ENCODE measurements at places on chromosomes 7 and 10.

DNA sequence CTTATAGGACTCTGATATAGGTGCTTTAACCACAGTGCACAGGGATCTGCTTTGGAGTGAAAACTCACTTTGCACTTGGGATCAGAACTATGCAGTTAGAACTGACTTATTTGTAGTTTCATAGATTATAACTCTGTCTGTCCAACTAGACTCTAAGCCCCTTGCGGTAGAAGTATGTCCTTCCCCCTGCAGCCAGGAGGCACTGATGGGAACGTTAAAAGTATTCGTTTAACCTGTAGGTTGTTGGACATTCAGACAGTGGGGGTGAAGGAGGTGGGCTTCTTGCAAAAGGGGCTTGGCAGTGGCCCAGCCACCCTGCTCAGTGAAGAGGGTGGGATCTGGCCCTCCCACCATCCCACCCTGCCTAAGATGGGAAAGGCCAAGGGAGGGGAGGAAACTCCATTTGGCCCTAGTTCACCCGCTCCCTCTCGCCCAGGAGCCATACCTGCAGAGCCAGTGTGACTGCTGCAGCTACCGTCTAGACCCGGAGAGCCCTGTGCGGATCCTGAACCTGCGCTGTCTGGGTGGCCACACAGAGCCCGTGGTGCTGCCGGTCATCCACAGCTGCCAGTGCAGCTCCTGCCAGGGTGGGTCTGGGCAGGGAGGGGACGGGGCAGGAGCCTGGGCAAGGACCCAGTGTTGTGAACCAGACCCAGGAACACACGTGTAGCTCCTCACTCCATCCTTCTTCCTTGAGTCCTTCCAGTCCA, 5.7 kb upstream of the ZNF862 start:
- no peaks in the 10 kb centered on the region for H3K36me3 ChIP-seq
- no peaks in the 10 kb centered on the region for H3K27me3 ChIP-seq
- H3K4me3 ChIP-seq, result no peak overlapping the region

DNA sequence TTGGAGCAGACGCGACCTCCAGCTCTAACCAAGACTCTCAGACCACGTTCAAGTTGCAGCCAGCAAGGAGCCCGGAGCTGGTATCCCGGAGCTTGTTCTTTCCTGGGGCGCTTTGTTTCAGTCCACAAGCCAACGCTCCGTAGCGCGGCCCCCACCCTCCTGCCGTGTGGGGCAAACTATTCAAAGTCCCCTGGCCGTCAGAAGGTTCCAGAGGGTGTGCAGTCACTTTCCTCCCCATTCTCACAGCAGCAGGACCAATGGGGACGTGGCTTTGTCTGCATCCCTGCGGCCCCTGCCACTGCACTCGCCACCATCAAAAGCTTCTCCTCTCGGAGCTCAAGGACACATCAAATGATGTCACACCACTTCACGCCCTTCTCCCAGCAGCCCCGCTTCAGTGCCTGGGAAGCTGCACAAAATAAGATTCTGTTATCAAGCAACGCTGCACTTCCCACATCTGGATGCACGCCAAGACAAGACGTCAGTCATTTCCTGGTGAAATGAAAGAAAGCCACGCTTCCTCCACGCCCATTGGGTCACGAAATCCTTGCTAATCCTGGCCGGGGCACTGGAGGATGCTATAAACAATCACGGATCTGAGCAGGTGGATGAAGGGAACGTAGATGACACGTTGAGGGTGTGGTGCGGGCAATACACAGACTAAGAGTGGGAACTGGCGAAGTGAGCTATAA, 348.2 kb downstream of the PTPRN2 start:
- no peaks in the 10 kb centered on the region for H3K27me3 ChIP-seq
- no peak overlapping the region for H3K4me3 ChIP-seq
- no peaks in the 10 kb centered on the region for H3K4me1 ChIP-seq
- no peak for DNase-seq
- H3K36me3 ChIP-seq, result no peaks in the 10 kb centered on the region
- no peak overlapping the region for H3K27ac ChIP-seq

- no peak overlapping the region for H3K4me3 ChIP-seq
- H3K36me3 ChIP-seq, result no peaks in the 10 kb centered on the region
- H3K27ac ChIP-seq, result no peak overlapping the region
Observed at GRCh38 chr7:29217113-29217512, 22.5 kb downstream of the CHN2 start.

DNA sequence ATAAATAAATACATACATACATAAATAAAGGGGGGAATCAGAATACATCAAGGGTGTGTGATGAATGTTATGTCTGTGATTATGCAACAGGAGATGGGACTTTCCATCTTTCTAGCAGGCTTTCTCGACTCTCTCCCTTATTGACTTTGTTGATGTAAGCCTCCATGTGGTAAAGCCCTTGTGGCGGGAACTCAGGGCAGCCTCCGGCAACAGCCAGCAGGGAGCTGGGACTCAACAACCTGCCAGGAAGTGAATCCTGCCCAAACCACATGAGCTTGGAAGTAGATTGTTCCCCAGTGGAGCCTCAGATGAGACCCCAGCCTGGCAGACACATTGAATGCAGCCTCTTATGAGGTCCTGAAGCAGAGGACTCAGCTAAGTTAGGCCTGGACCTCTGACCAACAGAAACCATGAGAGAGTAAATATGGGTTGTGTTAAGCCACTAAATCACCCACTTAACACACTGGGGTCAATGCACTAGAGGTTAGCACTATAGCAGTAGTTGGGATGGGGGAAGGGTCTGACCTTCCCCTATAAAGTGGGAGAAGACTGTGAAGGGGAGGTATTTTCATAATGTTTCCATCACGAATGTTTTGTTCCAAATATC, 104.0 kb downstream of the JCAD start:
- H3K36me3 ChIP-seq, result no peaks in the 10 kb centered on the region
- DNase-seq, result no peak
- H3K27me3 ChIP-seq, result no peaks in the 10 kb centered on the region
- no peak overlapping the region for H3K27ac ChIP-seq
- H3K4me1 ChIP-seq, result peaks cover 49% of the 10 kb centered on the region

DNA sequence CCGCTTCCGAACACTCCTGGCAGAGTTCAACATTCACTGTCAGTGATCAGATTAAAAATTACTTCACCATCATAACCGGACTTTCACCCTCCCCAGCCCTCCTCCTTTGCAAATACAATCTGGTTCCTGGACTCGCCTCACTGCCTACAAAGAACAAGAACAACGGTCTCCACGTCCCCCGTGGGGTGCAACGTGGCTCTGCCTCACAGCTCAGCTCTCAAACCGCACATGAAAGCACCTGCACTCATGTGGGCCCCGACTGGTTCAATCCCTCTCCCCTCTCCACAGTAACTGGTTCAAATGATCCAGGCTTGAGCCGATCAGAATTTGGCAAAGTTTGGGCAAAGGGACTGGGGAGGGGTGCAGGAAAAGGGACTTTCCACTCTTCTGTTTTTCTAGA, 21.0 kb downstream of the ASB13 start:
- no peak overlapping the region for H3K4me3 ChIP-seq
- H3K27ac ChIP-seq, result peak overlapping the region; percentile 53
- H3K27me3 ChIP-seq, result no peaks in the 10 kb centered on the region

GRCh38 chr10:117322260-117322659, 53.0 kb downstream of the PDZD8 start:
- H3K36me3 ChIP-seq, result no peaks in the 10 kb centered on the region
- H3K4me1 ChIP-seq, result no peaks in the 10 kb centered on the region
- no peaks in the 10 kb centered on the region for H3K27me3 ChIP-seq
- no peak overlapping the region for H3K4me3 ChIP-seq
- no peak overlapping the region for H3K27ac ChIP-seq

DNA sequence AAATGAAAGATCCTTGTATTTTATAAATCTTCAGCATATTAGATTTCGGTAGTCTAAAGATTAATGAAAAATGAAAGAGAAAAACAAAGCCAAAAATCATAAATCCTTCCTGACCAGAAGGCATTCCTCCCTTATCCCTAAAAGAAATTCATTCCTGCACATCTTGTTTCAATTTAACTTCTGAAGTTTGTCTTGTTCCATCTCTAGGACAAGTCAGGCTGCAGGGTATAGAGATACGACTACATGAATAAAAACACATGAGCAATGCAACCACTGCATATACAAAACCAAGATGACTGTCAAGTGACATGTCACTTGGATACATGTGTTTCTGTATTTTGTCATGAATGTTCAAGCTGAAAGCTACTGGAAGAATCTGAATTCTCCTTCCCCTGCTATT, 214.9 kb downstream of the JAZF1 start:
- no peak for DNase-seq
- no peaks in the 10 kb centered on the region for H3K36me3 ChIP-seq

GRCh38 chr7:136294977-136295376, 317.8 kb upstream of the MTPN start:
- H3K27me3 ChIP-seq, result no peaks in the 10 kb centered on the region
- no peak overlapping the region for H3K27ac ChIP-seq
- no peak overlapping the region for H3K4me3 ChIP-seq

GRCh38 chr7:132708470-132708869, 132.2 kb upstream of the PLXNA4 start:
- no peak overlapping the region for H3K27ac ChIP-seq
- no peak overlapping the region for H3K4me3 ChIP-seq
- H3K27me3 ChIP-seq, result no peaks in the 10 kb centered on the region
- no peak for DNase-seq

- H3K27me3 ChIP-seq, result no peaks in the 10 kb centered on the region
- H3K27ac ChIP-seq, result no peak overlapping the region
- no peak for DNase-seq
- no peaks in the 10 kb centered on the region for H3K36me3 ChIP-seq
- no peaks in the 10 kb centered on the region for H3K4me1 ChIP-seq
Observed at GRCh38 chr10:4602764-4603491, 223.1 kb upstream of the AKR1E2 start.

- no peak overlapping the region for H3K4me3 ChIP-seq
- no peaks in the 10 kb centered on the region for H3K27me3 ChIP-seq
- H3K27ac ChIP-seq, result no peak overlapping the region
- H3K36me3 ChIP-seq, result no peaks in the 10 kb centered on the region
- H3K4me1 ChIP-seq, result no peaks in the 10 kb centered on the region
- no peak for DNase-seq
Observed at GRCh38 chr10:129743738-129744133, 220.3 kb downstream of the EBF3 start.

DNA sequence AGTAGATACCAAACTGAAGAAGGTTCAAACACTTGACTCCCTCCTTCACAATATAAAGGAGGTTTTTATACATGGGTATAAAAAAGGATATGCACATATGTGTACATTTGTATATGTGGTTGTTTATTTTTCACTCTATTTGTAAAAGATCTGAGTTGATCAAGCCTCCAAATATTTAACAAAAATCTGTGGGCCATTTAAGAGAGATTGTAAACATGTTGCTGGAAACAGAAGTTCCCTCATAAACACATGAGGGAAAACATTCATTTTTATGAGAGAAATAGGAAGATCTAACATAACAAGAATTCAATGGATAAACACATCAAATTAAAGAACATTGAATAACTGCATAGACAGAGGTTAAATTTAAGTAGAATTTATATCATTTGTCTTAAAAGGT, 81.7 kb downstream of the COL28A1 start:
- no peaks in the 10 kb centered on the region for H3K27me3 ChIP-seq
- H3K36me3 ChIP-seq, result no peaks in the 10 kb centered on the region
- DNase-seq, result no peak
- no peak overlapping the region for H3K27ac ChIP-seq
- H3K4me1 ChIP-seq, result no peaks in the 10 kb centered on the region

DNA sequence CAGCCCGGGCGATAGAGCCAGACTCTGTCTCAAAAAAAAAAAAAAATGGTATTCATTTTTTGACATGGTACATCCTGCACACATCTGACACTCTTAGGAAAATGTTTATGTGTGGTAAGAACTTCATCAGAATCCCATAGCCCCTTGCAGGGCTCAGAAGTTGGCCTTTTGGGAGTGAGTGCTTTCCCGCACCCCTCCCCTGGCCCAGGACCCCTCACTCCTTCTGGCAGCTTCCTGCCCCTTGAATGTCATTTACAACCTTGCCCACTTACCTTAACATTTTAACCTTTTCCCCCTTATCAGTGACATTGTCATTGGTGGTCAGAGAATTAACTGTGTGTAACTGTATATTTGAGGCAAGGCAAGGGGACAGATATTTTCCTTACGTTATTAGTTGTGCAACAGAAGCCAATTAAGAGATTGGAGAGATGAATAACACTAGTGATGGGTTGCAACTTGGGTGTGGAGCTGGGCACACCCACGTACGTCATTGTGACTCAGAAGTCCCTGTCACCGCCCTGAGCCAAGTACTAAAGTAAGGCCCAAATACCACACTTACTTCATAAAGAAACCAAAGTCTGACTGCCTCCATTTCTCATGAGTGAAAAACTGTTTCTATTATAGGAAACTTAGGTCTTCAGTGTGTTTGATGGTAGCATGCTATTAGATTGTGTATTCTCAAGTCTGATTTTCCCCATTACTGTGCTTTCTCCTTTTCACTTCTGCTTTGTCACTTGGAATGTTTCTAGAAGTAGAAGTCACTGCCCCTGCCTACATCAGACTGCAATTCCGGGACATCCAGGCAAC, 31.6 kb downstream of the OGDH start:
- H3K4me1 ChIP-seq, result peaks cover 48% of the 10 kb centered on the region
- H3K27me3 ChIP-seq, result no peaks in the 10 kb centered on the region
- no peak for DNase-seq
- H3K4me3 ChIP-seq, result no peak overlapping the region

GRCh38 chr7:3634396-3634795, 333.3 kb downstream of the SDK1 start:
- H3K36me3 ChIP-seq, result no peaks in the 10 kb centered on the region
- peak overlapping the region; percentile 66 for H3K27ac ChIP-seq
- peaks cover 31% of the 10 kb centered on the region for H3K4me1 ChIP-seq

- peak overlapping the region; percentile 63 for H3K4me3 ChIP-seq
- peak overlapping the region; percentile 20 for H3K27ac ChIP-seq
- H3K27me3 ChIP-seq, result no peaks in the 10 kb centered on the region
- no peaks in the 10 kb centered on the region for H3K36me3 ChIP-seq
Observed at GRCh38 chr10:6140965-6141295, 52.1 kb downstream of the RBM17 start.

DNA sequence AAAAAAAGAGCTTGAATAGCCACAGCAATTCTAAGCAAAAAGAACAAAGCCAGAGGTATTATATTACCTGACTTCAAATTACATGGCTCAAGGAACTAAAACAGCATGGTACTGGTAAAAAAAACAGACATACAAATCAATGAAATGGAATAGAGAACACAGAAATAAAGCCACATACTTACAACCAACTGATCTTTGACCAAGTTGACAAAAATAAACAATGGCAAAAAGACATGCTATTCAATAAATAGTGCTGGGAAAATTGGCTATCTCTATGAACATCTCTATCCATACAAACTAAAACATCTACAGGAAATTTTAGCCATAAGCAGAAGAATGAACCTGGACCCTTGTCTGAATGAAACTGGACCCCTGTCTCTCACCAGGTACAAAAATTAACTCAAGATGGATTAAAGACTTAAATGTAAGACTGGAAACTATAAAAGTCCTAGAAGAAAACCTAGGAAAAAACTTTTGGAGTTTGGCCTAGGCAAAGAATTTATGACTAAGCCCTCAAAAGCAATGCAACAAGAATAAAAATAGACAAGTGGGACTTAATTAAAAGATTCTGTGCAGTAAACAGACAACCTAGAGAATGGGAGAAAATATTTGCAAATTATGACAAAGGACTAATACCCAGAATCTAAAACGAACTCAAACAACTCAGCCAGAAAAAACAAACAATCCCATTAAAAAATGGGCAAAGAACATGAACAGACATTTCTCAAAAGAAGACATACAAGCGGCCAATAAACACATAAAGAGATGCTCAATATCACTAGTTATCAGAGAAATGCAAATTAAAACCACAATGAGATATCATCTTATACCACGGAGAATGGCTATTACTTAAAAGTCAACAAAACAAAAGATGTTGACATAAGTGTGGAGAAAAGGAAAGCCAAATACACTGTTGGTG, 72.8 kb upstream of the DDC start:
- H3K36me3 ChIP-seq, result no peaks in the 10 kb centered on the region
- H3K27ac ChIP-seq, result no peak overlapping the region
- H3K4me3 ChIP-seq, result no peak overlapping the region
- H3K4me1 ChIP-seq, result no peaks in the 10 kb centered on the region
- DNase-seq, result no peak
